ENCODE measurements at places on chromosomes 6 and 20.

- DNase-seq, result no peak
Observed at GRCh38 chr6:156980515-156980914, 203.3 kb downstream of the ARID1B start.

DNA sequence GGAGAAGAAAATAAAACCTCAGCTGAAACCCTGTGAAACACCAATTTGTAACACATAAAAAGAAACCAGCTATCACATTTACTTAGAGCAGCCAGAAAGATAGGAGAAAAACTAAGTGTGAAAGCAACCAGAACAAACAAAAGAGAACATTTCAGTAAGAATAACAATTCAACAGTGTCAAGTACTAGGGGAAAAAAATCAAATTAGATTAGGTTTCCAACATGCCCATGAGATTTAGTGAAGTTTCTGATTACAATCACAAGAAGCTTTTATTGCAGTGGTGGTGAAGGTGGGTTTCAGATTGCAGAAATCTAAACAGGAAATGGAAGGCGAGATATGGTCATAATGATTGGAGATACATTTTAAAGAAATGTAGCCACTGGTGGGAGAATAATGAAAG is 22.1 kb upstream of the TRDN start:
- DNase-seq, result no peak

GRCh38 chr6:167794161-167795157 is 32.3 kb upstream of the AFDN start:
- no peak for DNase-seq

DNA sequence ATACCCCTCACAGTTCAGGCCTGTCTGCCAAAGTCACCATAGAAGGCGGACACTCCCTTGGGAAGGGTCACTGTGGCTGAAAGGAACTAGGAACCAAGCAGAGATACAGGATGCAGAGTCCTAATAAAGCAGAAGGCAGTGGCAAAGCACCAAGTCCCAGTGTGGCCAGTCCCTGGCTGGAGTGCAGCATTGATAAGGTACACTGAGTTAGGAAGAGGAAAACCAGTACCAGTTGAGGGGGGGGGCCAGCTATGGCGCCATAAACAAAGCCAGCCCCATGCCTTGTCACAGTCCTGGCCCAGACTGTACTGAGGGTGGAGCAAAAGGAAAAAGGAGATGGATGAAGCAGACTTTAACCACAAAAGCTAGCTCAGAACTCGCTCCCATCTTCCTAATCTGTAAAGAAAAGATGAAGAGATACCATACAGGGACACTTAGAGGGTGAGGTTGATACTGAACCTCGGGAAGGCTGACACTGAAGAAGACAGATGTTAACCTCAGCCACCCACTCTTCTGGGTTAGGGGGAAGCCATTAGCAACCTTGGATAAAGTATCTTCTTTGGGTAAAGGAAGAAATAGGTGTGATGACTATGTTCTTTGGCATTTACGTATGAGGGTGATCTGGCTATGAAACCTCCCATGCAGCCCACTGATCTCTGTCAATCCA is 7.8 kb downstream of the ABHD12 start:
- DNase-seq, result no peak

- no peak for DNase-seq
Observed at GRCh38 chr6:32857156-32857891, 3.3 kb downstream of the PSMB9 start.

DNA sequence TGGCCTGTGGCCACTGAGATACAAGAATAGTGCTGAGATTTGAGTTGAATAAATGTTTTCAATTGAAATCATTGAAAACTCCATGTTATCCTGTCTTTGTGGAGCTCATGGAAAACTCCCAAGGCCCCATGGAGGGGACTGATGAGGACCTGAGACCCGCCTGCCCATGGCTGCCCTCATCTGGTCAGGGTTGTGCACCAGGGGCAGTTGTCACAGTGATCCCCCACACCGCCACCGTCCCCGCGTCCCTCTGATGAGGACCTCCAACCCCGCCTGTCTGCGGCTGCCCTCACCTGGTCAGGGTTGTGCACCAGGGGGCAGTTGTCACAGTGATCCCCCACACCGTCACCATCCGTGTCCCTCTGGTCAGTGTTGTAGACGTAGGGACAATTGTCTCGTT is 27.8 kb downstream of the THBS2 start:
- no peak for DNase-seq

- no peak for DNase-seq
Observed at GRCh38 chr6:46017726-46018125, 2.1 kb upstream of the CLIC5 start.

DNA sequence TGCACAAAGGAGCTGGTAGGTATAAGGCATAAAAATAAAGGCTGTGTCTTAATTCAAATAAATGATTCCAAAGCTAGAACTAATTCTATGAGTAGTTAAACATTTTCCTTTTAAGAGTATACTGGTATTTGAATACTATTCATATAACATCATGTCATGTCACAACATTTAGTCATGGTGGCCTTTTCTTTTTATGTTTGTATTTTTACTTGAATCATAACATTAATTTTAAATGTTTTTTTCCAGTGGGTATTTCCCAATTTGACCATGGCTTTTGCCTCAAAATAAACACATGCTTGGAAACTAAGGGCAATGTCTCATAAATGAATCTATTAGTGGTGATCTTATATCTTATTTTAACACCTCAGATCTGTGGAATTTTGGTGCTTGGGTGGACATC is 177.1 kb downstream of the CD109 start:
- DNase-seq, result no peak

- no peak for DNase-seq
Observed at GRCh38 chr6:124055395-124055794, 251.7 kb downstream of the NKAIN2 start.
